Hematopoietic multipotent progenitor cell (in vitro differentiated cells): ENCODE measurements at places on chromosomes 16 and 17.

DNA sequence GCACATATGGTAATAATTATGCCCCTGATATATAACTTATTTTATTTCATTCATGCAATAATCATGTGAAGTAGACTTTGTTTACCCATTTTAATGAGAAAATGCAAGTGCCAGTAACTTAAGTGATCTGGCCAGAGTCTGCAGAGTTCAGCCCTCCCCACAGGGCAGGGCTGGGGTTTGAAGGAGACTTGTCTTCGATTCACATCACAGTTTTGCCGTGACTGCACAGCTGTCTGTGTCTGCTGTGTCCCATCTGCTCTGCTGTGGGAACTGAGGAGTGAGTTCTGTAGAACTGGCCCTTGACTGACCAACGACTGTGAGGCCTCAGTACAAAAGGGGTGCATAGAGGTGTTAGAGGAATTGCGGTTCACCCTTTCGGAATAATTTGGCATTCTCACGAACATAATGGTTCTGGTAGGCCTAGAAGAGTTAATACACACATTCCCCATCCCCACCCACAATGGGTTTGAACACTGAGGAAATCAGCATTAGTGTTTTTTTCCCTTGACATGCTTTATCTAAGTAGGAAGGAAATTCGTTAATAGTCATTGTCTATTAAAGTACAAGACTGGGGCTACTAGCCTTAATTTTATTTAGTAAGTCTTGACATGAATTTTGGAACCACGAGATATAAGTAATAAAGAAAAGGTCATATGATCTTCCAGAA, 113.6 kb upstream of the MON1B start:
- DNase-seq, result no peak

DNA sequence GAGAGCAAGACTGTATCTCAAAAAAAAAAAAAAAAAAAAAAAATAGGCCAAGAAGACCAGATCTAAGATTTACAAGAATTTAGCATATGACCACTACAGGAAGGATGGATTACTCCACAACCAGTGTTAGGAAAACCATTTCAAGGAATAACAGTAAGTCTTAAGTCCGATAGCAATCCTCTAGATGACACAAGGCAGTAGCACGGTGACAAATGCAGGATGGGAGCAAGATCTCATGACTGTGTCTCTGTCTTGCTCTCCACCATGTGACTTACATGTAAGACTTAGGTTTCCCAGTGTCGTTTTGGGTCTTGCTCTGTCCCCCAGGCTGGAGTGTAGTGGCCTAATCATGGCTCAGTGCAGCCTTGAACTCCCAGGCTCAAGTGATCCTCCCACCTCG, 27.8 kb downstream of the C16orf96 start:
- DNase-seq, result no peak

GRCh38 chr17:36931697-36932382, 5.4 kb upstream of the LHX1 start:
- DNase-seq, result no peak

DNA sequence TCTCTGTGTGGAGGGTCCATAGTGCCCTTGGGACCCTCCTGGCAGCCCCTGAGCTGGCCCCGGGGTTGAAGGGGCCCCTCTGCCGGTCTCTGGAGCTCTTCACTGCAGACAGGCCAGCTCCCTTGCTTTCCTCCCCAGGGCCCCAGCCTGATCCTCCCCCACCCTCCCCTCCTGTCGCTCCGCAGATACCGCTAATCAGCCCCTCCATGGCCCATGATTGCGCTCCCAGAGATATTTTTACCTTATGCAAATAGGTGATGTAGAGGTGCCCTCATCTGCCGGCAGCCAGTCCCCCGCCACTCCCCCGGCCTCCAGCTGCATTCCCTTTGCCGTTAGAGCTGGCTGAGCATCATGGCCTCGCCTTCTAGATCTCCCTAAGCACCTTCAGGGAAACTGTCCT, 9.2 kb downstream of the MMP15 start:
- DNase-seq, result no peak

DNA sequence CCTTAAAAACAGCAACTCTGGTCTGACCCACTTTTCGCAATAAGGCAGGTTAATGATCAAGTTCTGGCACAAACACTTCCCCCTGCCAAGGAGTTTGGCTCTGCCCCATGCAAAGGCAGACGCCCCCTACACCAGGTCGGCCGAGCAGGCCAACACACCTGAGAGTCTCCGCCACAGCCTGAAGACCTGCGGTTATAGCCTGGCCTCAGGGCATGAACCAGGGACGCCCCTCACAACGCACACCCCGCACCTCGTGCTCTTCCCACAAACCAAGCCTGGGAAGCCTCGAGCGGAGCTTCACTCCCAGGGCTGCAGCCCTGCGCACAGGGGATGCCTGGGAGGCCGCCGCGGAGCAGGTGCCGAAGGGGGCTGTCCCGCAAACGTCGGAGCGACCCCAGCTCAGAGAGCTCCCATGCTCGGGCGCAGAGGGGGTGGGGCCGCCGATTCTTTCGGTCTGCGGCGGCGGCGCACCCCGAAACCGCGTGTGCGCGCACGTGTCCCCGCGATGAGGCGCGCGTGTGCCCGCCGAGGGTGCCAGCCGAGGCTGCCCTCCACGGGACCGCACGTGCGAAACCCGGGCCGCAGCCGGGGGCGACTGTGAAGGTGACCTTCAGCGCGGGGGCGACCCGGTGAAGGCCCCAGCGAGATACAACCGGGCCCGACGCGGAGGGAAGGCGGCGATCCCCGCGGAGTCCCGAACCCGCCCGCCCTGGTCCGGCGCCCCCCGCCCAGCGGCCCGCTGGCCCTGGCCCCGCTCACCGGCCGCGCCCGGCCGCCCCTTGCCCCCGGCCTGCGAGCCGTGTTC, 559 bp downstream of the CLUH start:
- no peak for DNase-seq

GRCh38 chr17:64173646-64174045, 43.7 kb upstream of the ERN1 start:
- no peak for DNase-seq

- DNase-seq, result no peak
These were observed 231.8 kb upstream of the MON1B start for GRCh38 chr16:76959166-76959565.

GRCh38 chr16:58814348-58814801, 80.3 kb upstream of the GOT2 start:
- peak; percentile 29 for DNase-seq

DNA sequence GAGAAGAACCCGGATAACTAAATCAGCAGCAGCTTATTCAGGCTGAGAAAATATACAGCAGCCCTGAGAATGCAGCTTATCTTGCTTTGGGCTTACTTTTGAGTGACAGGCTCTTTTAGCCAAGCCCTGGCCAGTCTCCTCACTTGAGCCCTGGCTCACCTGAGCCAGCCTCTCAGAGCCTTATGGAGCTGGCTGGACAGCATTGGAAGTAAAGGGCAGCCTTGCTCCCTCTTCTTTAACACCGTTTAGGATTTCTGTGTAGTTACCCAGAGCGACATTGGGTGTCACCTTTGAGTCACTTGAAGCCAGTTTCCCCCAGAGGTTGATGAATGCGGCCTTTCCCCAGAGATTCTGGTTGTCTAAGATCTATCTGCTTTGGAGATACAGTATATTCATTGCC, 7.7 kb upstream of the NPIPB2 start:
- peak; percentile 2 for DNase-seq

GRCh38 chr17:78001182-78001581, 42.7 kb downstream of the TNRC6C start:
- DNase-seq, result no peak

DNA sequence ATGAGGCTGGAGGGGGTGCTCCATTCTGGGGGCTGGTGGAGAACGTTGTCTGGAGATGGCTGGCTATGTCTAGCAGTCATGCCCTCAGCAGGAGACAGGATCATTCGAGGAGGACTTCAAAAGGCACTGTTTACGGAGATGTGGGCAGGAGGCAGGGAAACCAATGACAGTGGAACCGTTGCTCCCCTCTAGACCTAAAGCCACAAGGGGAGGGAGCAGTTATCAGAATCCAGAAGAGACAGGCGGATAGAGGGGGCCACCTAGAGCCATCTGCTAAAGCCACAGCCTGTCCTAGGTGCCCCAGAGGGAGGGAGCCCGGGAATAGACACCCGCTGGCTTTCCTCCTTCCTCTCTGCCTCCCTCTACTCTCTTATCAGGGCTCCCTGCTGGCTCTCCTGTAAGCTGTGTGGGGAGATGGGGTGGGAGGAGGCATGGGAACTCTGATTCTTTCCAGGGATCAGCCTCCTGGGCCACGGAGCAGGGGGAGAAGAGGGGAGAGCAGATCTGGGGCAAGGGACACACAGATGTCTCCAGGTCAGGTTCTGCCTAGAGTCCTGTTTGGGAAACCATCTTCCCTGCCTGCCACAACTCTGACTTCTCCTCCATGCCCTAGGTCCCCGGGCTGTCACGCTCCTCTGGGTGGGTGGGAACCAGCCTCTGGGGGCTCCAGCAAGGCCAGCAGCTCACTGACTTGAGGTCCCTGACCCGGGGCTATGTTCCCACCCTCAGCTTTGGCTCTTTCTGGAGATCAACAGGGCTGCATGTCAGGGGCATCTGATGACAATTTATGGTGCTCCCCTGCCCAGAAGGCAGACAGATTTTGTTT, 42.3 kb downstream of the IRX3 start:
- DNase-seq, result no peak

GRCh38 chr17:76384222-76384986, at the start of gene SPHK1:
SPHK1 (plus strand) TSS chr17:76384609; CDS start chr17:76385645, 1,036 bp downstream.
- peak; percentile 43 for DNase-seq

- DNase-seq, result no peak
These were observed 939 bp upstream of the WDR90 start for GRCh38 chr16:648071-648780.
